ENCODE measurements at places on chromosomes 7 and 10.
A peak's percentile ranks its signal among the peaks of the same experiment; 100 is the strongest.

GRCh38 chr7:99121496-99122021 is 22.3 kb downstream of the SMURF1 start:
- DNase-seq, result no peak

DNA sequence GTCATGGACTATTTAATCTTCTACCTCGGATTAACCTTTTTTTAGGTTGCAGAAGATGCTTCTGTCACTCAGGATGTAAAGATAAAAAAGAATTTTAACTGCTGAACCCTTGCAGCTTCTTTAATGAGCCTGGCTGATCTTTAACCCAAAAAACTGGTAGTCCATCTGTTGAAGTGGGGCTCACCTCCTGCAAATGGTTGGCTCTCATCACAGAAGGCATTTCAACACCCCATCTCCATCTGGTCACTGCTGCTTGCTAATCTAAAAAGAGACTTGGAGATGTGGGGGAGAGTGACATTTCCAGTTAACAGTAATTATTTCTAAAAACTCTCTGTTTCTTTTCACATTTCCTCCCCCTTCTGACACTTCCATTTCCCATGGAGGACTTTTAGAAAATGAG is 208.6 kb downstream of the LHFPL3 start:
- DNase-seq, result no peak

GRCh38 chr10:50968386-50969091 is 83.1 kb upstream of the A1CF start:
- DNase-seq, result no peak

DNA sequence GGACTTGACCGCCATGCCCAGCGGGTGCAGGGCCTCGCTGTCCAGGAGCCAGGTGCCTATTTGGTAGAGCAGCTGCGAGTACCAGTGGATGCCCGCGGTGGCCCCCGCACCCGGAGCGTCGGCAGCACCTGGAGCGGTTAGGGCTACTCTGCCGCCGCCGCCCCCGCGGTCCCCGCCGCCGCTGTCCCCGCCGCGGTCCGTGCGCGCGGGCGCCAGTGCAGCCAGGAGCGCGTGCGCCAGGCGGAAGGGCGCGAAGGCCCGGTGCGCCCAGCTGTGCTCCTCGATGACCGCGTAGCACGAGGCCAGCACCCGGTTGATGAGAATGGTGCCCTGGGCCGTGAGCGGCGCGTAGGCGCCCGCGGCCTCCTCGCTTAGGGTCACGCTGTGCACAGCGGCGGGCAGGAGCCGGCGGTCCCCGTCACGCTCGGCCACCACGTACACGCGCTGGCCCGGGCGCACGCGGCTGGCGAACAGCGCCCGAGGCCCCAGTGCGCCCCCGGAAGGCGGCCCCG is 9.3 kb downstream of the SHH start:
- no peak for DNase-seq

DNA sequence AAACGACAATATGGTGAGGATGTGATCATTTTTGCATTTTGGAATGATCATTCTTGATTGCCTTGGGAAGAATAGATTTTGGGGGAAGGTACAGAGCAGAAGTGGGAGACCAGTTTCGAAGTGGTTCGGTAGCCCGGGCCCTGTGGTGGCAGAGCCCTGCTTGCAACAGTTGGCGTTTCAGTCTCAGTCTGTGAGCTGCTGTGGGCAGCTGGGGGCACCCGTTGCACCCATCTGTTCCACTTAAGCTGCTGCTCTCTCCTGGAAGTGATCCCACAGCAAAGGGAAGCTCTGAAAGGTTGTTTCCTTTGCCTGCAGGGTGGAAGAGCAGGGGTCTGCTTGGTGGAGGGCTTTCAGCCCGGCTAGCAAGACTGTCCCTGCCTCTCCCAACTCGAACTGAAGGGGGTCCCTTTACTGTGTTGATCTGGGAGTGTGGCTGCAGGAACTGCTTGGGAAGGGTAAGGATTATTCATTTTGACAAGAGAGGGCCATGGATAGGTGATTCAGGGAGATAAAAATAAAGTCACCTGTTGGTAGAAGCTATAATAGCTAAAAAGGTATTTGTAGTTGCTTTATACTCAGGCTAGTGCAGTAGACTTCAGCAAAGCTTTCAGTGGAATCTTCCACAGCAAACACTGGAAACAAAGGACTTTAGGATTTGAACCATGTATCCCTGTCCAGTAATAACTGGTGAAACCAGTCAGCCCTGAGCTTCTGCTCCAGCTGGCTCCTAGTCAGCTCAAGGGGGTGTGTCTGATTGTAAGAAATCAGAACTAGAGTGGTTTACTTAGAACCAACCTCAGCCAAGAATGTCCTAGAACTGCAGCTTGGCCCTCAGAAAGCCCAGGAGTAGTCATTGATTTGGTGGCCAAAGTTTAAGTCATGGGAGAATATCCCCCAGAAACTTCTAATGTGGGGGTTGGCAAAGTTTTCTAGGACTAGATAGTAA is 53.1 kb upstream of the PDCD4 start:
- no peak for DNase-seq

DNA sequence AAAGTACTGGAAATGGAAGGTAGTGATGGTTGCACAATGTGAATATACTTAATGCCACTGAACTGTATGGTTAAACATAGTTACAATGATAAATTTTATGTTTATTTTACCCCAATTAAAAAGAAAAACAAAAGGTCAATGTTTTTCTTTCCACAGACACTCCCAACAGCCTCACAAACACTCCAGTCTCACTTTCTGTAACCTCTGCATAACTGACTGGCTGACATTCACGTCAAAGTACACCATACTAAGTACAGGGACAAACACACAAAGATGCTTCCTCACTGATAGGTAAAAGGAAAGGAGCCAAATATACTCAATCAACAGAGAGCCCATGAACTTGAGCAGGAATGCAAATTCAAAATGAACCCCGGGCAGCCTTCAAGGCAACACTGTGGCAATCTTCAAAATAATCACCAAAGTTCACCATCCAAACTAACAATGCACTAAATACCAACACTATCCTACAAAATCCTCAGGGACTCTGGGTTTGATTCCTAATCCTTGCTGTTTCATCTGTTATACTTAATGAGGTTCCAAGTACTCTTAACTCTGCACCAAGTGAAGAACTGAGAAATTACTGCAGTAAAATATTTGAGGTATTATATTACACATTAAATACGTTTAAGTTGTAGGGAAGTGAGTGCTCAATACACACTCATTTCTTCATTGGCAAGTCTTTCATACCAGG is 90.8 kb downstream of the ARMH3 start:
- DNase-seq, result no peak

GRCh38 chr7:117322741-117323304 is at the start of gene WNT2:
TSS of gene WNT2 (minus strand) at chr7:117323058. CDS start at chr7:117322989, 69 bp downstream.
- peak; percentile 33 for DNase-seq

DNA sequence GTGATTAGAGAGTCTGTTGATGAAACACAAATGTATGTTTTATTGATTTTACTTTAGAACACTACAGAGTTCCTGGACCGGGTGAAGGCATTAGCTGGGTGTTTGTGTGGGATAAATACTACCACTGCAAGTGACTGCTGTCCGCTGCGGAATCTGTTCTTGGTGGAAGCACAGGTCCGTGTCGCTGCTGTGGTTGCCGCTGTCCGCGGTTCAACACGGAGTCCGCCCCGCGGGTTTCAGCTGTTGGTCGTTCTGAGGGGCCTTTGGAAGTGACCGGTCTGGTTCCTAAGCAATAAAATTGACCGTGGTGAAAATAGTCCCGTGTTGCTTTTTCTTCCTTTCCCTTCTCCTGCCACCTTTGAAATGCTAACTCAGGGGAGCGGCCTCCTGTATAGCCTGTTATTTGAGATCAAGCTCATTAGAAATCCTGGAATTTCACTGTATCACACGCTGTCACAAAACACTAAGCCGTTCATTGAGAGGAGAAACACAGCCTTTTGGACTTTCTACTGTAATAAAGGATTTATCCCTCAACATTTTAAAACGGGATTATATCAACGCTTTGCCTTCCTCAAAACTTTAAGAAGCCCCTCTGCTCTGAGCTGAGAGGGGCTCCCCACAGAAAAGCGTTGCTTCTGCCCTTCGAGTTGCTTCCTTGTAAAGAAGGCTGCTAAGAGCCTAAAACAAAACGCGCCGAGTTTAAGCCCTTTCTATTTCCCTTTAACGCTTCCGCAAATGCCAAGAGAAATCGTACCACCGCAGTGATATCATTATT is 2.6 kb downstream of the NKX6-2 start:
- DNase-seq, result peak; percentile 55

DNA sequence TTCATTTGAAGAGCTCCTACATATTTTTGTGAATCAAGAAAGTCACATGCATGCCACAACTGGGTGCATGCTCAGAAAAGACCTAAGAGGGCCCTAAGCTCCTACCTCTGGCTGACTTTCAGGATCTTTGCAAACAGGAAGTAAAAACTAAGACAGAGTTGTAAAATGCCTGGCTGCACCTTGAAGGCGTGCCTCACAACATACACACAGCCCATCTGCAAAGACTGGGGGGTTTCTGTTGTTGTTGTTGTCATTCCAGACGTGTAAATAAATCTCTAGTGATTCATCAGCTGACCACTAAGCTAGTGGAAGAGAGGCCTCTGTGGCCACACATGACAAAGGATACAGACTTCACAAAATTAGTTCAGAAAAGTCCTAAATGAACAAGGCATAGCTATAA is 31.8 kb downstream of the SMURF1 start:
- DNase-seq, result peak; percentile 45

GRCh38 chr10:12667052-12667451 is 317.7 kb downstream of the CAMK1D start:
- no peak for DNase-seq

DNA sequence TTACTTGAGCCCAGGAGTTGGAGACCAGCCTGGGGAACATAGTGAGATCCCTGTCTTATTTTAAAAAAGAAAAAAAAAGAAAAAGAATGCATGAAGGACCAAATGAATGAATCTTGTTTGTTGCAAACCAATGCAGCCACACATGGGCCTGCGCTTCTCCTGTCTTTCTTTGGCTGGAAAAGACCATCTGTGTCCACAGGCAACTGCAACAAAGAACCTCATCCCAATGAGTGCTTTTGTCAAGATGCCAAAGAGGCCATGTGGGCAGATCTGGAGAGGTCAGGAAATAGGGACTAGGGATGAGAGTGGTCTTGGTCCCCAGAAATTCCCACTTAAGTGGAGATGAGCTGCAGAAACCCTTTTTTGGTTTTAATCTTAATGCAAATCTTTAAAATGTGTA is 49.8 kb upstream of the DUSP5 start:
- no peak for DNase-seq

- DNase-seq, result peak; percentile 52
These were observed 1.2 kb downstream of the SLC4A2 start for GRCh38 chr7:151060416-151061212.

GRCh38 chr10:61627266-61627665 is 35.5 kb upstream of the CABCOCO1 start:
- DNase-seq, result no peak

DNA sequence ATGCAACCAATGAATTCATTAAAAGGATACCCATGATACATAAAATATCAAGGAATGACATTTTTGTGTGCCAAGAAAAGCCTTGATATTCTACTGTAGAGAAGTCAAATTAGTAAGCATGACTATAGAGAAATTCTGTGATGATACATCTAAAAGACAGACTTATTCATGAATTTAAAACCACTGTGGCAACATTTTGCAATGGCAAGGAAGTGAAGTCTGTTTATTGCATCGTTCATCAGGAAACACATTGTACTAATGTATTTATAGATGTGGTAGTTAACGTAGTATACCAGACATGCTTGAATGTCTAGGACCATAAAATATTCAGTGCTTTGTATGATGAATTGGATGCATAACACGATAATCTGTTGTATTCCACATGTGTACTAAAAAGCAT is 9.3 kb upstream of the CLEC5A start:
- DNase-seq, result no peak

- DNase-seq, result no peak
These were observed 558.0 kb downstream of the ZWINT start for GRCh38 chr10:55803055-55803454.

DNA sequence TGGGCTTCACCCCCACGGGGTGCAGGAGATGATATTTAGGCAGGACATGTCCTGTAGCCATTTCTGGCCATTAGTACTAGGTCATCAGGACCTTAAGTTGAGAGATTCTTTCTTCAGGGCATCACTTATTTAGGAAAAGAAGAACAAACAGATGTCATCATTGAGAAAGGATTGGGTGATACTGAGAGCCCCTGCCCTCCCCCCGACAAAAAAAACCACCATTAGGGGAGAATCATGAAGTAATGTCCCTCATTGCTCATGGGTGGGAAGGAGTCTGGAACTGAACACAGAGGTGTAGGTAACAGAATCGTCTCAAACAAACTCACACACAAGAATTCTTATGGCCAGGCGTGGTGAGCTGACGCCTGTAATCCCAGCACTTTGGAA is 6.4 kb upstream of the ORAI2 start:
- no peak for DNase-seq

GRCh38 chr10:52652431-52653262 is 119.9 kb downstream of the MBL2 start:
- no peak for DNase-seq

DNA sequence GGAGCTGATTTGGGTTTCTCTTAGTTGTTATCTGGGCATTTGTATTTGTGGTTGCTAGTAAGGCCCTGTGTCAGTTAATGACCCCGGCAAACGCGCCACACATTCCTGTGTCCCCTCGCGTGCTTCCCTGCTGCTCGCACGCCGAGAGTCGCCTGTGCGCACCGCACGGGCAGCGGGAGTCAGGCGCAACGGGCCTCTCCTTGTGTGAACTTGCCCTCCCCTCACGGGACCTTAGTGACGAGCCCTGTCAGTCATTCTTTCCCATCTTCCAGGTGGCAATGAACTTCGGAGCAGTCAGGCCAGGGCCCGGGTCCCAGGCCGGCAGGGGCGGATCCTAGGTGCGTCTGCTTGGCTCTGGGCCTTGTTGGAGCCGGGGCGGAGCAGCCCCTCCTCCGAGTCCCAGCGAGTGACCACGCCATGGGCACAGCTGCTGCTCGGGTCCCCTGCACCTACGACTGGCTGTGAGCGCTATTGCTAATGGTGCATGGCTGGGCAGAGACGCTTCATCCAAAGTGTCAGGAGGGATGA is 12.4 kb upstream of the PRKAR1B start:
- no peak for DNase-seq

GRCh38 chr7:48595756-48596155 is 328.6 kb upstream of the CDC14C start:
- DNase-seq, result no peak

GRCh38 chr10:11893749-11894278 is 70.7 kb downstream of the PROSER2 start:
- no peak for DNase-seq

- no peak for DNase-seq
These were observed 212.8 kb downstream of the MAD1L1 start for GRCh38 chr7:2019711-2020511.

GRCh38 chr10:28664369-28664740 is 13.0 kb upstream of the BAMBI start:
- no peak for DNase-seq

GRCh38 chr7:91267171-91267955 is 3.1 kb downstream of the FZD1 start:
- DNase-seq, result no peak

- no peak for DNase-seq
These were observed 40.8 kb downstream of the EPDR1 start for GRCh38 chr7:37961251-37961650.

- DNase-seq, result no peak
These were observed 92.7 kb downstream of the PIP4K2A start for GRCh38 chr10:22621726-22622125.
